ENCODE measurements at places on chromosomes 5 and 9.

GRCh38 chr5:89457411-89458331, 574.7 kb upstream of the MEF2C start:
- no peak for DNase-seq

DNA sequence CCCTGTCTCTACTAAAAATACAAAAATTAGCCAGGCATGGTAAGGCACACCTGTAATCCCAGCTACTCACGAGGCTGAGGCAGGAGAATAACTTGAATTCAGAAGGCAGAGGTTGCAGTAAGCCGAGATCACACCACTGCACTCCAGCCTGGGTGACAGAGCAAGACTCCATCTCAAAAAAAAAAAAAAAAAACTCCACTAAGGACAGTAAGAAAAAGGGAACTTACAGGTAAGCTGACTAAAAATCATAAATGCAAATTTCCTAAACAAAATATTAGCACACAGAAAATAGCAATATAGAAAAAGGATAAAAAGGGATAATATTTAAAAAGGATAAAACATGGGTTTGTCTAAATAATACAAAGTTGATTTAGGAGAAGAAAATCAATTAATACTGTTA, 27.9 kb upstream of the HNRNPA0 start:
- DNase-seq = no peak

DNA sequence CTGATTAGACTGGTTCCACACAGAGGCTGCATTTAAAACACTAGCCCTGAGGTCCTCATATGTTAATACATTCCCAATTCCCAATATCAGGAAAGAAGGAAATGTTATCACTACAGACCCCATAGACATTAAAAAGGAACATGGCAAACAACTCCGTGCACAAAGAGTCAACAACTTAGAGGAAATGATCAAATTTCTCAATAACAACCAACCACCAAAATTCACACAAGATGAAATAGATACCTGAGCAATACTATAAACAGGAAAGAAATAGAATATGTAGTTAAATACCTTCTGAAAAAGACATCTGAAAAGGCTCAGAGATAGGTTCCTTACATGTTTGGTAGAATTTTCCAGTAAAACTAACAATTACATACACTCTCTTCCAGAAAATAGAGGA, 28.9 kb downstream of the SEMA4D start:
- DNase-seq = no peak

DNA sequence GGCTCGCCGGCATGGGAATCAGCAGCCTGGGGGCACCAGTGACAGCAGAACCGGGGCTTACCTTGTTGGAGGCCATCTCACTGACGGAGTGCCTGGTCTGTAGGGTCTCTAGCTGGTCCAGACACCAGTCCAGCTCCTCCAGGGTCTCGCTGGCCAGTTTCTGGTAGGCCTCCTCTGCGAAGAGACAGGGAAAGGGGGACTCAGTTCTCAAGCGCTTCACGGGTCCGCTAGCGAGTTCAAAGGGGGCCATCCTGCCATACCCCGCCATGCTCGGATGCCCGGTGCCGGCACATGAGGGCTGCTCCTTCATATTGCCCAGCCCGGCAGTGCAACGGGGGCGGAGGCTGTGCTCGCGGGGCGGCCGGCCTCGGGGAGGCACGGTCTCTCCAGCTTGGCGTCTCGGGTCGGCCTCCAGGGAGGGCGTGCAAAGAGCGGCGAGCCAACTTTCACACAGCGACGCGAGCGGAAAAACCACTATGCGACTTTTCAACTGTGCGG, 456.0 kb downstream of the RAB3C start:
- no peak for DNase-seq

GRCh38 chr5:50967563-50968355, 301.3 kb downstream of the PARP8 start:
- no peak for DNase-seq

DNA sequence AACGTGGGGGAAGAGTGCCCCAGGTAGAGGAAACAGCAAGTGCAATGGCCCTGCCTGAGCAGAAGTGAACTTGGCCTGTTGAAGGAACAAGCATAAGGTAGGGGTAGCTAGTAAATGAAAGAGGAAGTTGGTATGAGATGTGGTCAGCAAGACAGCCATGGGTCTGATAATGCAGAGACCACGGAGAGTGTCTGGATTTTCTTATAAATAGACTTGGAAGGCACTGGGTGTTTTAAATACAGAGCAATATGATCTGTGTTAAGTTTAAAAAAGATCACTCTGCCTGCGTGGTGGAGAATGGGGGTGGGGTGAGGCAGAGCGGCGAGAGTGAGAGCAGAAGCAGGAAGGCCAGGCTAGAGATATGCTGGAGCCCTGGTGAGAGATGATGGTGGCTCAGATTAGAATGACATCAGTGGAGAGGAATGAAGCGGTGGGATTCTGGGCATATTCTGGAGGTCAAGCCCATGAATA, 4.2 kb downstream of the ADAM19 start:
- DNase-seq = no peak

DNA sequence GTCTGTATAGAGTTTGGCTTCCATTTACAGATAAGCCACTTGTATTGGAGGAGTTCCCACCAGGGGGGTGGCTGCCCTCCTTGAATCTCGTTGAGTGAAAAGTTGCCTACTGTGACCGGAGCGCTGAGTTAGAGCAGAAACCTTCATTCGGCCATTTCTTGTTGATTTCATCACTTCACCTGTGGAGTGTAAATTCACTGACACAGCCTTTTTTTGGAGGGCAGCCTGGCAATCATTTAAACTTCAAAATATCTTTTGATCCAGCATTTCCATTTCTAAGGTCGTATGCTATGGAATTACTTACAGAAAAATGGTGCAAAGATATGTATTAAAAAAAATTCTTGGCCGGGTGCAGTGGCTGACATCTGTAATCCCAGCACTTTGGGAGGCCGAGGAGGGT, 40.8 kb downstream of the PRRC2B start:
- no peak for DNase-seq

GRCh38 chr9:125968714-125969374, 221.7 kb downstream of the PBX3 start:
- DNase-seq = no peak

DNA sequence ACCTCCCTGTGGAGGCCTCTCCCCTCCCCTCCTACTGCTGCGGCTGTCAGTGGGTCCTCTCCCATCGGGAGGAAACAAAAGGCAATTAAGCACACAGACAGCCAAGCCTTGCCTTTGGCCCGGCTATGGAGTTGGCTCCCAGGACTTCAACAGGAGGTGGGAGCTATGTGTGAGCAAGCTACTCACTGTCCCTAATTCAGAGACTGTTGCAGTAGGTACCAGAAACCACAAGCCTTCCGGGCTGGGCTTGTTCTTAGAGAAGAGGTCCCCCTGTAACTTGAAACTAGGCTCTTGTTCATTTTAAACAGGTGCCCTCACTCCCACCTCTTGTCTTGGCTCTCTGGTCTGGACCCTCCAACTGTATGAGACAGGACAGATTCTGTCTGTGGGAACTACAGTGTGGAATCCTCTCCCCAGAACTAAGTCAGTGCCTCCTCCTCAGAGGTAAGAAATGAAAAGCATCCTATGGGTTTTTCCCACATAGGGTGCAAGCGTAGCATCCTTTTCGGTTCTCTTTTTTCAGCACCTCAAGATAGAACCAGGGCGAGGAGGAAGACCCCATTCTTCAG, 561.1 kb downstream of the EBF1 start:
- DNase-seq = no peak

- no peak for DNase-seq
These were observed 22.5 kb downstream of the PITX1 start for GRCh38 chr5:135011355-135012032.

GRCh38 chr5:134813827-134814226, 31.9 kb upstream of the C5orf24 start:
- DNase-seq = no peak

DNA sequence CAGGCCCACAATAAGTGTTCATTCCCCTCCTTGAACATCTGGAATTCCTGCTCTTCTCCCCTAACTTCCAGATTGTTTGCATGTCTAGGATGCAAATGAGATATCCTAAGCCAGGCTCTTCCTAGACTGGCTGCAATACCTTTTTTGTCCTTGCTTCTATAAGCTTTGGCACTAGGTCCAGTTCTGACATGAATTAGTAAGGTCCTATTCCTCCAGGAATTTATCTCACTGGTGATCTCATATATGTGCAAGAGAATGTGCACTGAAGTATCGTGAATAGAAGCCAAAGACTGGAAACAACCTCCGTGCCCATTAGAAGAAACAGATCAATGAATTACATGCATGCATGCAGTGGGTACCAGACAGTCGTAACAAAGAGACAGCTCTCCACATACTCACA, 25.2 kb downstream of the DUSP1 start:
- no peak for DNase-seq

- DNase-seq = no peak
These were observed 178.1 kb downstream of the FGF1 start for GRCh38 chr5:142507531-142508372.

DNA sequence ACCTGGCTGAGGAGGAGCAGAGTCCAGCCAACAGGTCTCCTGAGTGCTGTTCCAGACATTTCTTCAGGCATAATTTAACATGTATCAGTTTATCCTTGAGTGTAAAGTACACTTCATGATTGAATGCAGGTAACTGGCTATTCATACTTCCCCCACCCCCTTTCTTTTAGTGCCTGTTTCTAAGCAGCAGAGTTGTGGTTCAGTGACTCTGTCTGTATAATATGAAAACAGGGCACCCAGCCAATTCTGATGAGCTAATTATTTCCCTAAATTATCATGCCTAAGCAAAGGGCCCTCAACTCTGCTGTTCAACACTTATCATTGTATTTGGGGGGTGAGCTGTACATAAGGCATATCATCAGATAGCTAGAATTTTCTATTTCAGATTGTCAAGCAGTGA, 51.9 kb upstream of the ZSWIM6 start:
- DNase-seq = peak; percentile 22

DNA sequence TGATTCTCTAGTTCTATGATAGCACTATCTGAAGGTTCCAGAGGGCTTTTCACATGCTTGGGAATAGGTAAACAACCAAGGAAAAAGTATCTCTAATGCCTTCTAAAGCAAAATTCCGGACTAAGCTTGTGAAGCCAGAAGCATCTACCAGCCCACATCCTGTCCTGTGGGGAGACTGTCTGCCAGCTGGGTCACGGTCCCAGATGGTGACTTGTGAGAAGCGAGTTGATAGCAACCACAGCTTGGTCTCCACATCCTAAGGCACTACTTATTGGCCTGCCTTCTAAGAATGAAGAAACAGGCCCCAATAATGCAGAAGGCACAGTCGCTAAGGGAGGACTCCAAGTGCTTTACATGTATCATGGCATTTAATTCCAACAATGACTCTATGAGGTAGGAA, 184.1 kb upstream of the ADRA1B start:
- no peak for DNase-seq

GRCh38 chr9:101861472-101861871, 123.0 kb upstream of the GRIN3A start:
- no peak for DNase-seq

DNA sequence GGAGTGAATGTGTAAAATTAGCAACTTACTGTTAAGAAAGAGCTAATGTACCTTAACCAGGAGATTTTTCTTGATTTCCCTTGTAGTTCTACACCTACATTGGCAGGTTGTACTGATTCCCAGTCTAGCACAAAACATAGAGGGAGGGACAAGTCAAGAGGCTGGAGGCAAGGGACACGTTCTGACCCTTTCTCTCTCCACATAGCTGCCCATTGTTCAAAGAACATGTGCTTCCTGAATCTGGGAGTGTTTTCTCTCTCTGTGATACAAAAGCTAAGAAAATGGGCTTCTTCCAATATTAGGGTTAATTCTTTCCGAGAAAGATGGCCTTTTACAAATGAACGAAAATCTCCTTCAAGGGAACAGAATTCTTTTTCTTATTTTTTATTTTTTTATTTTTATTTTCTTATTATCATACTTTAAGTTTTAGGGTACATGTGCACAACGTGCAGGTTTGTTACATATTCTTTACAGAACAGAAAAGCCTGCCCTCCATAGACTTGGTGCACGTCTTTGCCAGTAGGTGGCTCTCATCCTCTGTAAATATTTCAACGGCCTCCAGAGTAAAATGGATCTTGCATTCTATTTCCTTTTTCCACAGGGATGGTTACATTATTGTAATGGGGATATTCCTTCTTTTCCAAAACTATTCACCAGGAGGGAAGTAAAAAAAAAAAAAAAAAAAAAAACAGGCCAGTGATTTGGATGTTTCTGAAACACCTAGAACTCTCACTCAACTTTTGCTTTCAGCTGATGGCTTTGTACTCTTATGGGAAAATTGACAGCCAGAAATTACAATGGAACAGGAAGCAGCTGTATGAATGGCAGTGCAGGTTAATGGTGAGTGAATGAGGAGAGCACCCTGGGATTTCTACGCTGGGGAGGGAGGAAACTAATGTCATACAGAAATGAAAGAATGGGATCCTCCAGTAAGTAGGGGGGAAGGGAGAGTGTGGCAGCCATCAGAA, 13.1 kb upstream of the IFNA5 start:
- peak; percentile 51 for DNase-seq

DNA sequence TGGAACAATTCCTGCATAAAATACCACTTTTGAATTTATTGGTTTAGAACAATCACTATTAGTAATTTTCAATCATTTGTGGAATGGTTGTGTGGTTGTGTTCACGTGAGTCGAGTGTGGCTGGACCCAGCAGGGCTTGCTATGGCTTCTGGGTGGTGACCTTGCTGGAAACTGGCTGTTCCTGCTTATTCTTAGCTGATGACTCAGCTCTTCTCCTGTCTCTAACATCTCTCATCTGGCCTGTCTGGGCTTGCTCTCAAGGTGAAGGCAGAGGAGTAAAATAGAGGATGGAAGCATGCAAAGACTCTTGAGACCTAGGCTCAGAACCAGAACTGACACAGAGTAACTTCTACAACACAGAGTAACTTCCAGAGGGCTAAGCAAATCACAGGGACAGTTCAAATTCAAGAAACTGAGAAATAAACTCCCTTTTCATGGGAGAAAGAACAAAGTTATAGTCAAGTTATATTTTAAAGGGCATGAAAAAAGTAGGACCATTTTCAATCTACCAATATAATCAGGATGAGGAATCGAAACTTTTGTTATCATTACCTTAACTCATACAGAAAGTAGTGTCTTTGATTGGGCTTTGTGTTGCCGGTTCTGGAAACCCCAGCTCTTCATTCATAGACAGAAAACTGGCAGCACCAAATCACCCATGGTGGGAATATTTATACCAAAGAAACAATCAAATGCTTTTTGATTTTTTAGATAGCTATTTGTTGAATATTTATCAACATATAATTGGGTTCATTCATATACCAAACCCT, 665.1 kb downstream of the CDH18 start:
- no peak for DNase-seq

- no peak for DNase-seq
These were observed 14.6 kb downstream of the UBE2D2 start for GRCh38 chr5:139575751-139576150.

- DNase-seq = no peak
These were observed 77.8 kb downstream of the TTLL11 start for GRCh38 chr9:122015170-122015821.

GRCh38 chr9:99931155-99931840, 24.8 kb downstream of the STX17 start:
- DNase-seq = no peak

DNA sequence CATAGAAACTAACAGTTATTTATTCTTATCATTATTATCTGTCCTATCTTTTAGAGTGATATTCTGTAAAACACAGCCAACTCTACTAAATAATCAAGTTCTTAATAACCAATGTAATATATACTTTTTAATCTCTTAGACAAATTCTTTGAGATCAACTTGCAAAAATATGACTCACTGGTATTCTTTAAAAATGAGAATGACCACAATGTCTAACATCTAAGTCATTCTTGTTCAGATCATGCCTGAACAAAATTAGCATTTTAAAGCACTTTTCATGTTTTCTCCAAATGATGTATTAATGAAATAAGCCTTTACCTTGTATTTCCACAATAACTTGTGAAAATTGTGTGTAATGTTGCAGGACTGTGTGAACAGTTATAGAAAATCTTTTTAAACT, 356.9 kb upstream of the RGMB start:
- no peak for DNase-seq

Data from NCI-H2081 treated with DMSO at 0.1 percent for 48 hours (cell line).